ENCODE measurements at places on chromosomes 3 and 15.

GRCh38 chr3:146814601-146815315 lies 209.6 kb upstream of the PLSCR5 start:
- no peak for DNase-seq

DNA sequence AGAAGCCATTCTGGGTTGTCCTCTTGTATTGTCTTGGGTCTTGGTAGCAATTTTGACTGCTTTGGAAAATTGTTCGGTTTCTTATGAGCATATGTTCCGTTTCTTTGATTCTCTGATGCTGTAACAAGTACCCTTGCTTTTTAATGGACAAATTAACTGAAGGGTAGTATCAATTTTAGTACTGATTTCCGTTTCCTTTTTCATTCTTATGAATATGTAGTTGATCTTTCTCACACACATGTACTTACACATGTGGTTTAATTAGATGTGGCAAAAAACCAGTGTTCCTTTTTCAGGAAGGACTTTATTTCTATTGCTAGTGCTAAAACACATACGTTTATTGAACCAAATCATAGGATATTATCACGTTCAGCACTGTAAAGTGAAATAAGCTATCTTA lies 119.1 kb downstream of the TCF12 start:
- no peak for DNase-seq

DNA sequence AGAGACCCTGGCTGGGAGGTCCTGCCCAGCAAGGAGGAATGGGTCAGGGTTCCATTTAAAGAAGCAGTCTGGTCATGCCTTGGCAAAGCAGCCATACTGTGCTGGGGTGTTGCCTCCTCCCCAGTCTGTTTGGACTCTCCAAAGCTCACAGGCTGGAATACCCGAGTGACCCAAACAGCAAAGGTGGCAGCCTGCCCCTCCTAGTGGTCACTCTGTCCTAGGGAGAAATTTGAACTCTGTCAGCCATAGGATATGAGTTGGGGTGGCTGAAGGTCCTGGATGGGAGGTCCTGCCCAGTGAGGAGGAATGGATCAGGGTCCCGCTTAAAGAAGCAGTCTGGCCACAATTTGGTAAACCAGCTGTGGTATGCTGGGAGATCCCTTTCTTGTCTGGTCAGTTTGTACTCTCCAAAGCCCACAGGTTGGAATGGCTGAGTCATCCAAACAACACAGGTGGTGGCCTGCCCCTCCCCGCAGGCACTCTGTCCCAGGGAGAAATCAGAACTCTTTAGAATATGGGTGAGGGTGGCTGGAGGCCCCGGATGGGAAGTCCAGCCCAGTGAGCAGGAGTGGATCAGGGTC lies 45.0 kb downstream of the CCR1 start:
- DNase-seq: no peak

DNA sequence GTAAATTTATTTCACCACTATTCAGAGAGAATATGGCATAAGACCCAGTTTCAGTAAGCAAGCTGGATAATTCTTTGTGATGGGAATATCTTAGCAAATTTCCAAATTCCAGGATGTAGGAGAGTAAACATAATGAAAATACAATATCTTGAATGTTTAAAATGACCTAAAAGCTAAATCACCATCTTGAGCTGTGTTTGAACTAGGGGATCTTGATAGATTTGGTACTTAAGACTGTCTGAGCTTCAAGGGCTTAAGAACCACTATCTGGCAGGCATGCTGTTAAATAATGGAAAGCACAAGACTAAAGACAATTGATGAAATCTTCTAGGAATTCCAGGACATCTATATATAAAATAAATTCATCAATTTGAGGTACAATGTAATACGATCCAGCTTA lies 217.7 kb downstream of the ATP8B4 start:
- DNase-seq: no peak

DNA sequence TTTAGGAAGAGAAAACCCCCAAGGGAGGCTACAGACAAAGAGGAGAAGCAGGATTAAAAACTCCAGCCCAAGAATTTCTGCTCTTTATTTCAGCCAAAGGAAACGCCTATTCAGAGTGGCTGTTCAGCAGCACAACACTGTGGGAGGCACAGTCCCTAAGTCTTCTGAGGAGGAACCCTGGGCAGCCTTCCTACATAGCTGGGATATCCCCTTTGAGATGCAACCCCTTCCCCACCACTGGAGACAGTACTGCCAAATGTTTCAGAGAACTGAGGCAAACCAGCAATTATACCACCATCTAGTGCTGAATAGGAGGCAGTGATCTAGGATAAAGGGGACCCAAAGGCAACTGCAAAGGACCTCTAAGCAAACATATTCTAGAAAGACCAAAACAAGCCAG lies 168.1 kb downstream of the VPS13C start:
- no peak for DNase-seq

DNA sequence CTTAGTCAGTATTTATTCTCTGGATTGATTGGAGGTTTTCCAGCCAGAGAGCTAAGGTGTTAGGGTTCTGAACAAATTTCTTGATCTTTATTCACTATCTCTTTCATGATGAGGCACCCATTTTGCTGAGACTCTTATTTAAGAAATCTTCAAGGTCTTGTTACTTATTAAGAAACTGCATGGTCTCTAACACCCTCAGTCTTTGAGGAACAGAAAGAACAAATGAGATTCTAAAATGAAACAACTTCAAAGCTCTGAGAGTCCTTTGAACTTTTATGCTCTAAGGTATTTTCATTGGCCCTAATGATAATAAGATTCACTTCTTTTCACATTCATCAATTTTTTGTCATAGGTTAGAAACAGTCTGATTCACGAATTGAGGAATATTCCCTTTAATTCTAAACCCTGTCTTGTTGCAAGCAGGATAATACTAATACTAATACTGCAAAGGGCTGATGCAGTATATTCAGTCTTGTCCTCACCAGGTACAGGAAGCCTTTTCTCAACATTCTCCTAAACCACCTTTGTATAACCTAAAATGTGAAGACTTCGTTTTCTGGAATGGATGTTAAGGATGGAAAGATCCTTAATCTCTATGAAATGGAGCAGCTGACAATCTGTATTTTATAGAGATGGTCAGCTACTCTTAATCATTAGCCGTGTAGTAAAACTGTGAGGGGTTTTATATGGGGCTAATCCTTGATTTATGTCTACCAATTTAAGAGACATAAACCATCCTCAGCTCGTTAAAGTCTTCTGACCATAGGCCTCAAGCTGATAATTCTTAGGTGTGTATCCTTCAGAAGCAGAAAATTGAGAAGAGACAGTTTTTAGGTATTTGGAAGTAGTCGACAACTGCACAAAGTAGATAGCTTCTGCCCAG lies 198.3 kb downstream of the OTOL1 start:
- DNase-seq: no peak

DNA sequence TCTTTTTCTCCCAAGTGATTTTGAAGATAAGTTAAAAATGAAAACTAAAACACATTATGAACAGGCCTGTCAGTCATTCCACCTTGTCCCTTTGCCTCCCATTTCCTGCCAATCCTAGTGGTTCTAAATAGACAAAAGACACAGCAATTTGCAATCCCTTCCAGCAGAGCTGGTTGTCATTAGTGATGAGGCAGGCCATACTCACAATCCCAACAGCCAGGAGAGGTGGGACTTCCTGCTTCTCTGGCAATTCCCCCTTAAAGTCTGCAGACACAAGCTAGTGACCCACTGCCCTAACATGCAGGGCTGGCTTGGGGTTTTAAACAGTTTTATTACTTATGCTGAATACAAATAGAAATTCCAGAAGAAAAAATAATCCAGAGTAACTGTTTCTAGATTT lies 38.4 kb upstream of the RBP1 start:
- DNase-seq: no peak

DNA sequence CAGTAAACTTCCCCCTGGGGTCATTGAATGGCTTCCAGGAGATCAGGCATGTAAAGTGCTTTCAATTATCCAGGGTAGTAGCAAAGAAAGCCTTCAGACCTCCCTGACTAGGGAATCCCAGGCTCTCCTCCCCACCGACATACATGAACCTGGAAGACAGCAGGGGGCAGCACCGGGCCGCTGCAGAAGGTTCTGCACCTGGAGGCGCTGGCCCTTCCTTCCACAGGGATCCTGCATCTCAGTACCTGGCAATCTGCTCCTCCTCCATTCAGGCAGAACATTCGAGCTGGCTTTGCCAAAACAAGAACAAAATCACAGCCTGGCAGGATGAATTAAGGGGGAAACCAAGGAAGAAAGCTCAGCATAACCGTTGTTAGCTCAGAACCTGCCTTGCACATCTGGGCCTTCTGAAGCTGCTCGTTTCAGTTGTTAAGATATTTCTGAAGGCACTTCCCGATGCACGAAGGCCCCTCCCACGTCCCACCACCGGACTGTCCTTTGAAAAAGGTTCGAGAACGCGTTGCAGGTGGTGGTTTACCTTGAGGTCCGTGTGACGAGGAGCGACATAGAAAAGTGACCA lies 237.7 kb downstream of the SLCO3A1 start:
- no peak for DNase-seq

GRCh38 chr15:63381301-63382204 lies at the start of gene CA12:
TSS of gene CA12 (minus strand) at chr15:63381846. CDS start at chr15:63381720, 126 bp downstream.
- DNase-seq: no peak

DNA sequence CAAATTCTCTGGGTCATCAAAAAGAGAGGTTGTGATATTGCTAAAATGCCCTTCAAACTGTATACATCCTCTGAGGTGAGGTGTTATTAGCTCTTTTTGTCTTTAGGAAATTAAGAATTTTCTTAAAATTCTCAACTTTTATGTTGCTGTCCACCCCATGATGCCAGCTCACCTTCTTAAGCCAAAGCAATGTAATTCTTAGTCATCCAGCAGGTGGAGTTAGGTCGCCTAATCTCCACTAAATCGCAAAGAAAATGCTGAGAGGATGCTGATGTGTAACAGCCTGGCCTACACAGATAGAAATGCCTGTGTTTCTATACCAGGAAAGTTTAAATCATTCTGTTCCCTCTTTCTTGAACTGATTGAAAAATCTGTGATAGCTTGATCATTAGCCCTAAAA lies 770.2 kb upstream of the ALCAM start:
- DNase-seq: no peak

DNA sequence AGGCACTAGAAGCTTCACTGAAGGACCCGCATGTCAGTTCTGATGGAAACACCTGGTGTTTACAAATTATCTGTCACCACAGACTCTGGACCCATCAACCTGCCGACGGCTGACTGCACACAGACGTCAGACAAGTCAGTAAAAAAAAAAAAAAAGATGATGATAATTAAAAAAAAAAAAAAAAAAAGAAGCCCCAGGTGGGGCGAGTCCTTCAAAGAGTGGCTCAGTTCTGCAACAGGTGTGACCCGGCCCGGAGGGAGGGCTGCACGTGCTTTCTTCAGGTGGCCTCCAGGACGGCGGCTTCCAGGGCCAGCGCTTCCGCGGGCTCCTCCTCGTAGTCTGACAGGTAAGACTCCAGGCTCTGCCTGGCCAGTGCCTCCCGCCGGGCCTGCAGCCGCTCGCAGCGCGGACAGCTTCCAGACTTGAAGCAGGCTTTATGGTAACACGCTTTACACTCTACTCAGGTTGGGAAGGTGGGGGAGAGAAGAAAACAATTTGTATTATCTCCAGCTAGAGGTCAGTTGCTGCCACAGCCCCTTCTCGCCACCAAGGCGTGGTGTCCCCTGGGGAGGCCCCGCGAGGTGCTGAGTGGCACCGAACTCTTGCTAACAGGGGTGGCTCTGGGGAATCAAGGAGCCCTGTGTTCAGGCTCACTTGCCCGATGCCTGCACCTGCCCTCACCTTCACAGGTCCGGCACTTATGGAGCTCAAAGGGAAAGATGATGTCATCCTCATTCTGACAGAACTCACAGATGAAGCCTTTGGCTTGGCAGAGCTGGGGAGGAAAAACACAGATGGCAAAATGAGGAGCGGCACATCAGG lies 61.8 kb downstream of the RUBCN start:
- DNase-seq: no peak

DNA sequence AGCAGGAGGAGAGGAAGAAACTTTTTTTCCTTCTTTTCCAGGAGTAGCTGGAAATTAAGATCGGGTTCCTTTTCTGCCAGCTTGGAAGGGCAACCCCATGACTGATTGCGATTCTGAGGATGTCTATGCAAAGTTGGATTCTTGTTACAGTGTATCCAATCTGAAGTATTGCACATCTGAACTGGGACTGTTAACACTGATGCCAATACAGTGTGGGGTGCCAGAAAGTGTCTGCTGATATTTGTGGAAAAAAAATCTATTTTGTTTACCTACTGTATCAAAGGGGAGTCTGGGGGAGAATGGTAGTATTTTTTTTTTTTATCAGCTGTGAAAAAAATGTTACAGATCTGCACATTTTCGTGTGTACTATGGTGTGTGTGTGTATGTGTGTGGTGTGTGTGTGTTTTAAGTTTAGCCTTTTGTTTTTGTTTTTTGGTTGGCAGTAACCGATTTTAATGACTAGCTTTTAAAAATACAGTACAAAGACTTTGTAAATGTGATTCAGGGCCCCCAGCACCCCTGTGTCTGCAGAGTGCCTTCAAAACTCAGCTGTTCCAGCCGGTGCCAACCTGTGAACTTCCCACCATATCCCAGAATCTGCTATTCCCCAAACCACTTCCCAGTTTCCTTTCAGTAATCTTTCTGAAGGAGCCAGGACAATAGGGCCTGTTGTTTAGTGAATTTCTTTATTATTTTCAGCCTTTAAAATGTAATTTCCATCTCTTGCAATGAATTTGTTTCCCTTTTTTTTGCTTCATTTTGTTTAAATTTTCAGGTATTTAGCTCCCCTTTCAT lies 1.9 kb downstream of the RAP2B start:
- no peak for DNase-seq

- DNase-seq: no peak
These were observed 448.6 kb upstream of the CDIN1 start for GRCh38 chr15:36130641-36131310.

- no peak for DNase-seq
These were observed 367.8 kb upstream of the UMPS start for GRCh38 chr3:124362455-124362854.

GRCh38 chr3:105938806-105939205 lies 70.0 kb upstream of the CBLB start:
- no peak for DNase-seq

DNA sequence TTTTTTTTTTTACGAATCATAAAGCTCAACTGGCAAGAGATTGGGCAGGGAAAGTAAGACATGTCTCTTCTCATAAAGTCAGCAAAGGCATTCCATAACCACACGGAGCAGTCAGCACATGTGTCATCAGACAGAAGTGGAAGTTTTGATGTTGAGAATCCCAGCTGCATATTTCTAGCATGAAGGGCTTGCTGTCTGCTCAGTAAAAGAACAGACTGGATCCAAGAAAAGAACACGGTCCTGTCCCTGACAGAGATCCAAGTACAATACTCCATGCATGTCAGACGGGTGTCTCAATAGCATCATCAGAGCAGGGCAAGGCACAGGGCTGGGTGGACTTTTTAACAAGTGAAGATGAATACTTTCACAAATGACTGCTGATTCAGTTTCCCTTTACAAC lies 38.2 kb downstream of the ABI3BP start:
- DNase-seq: no peak

GRCh38 chr15:29631076-29632070 lies 190.9 kb downstream of the TJP1 start:
- DNase-seq: no peak

GRCh38 chr3:127256733-127257271 lies 31.0 kb downstream of the PRR20G start:
- no peak for DNase-seq

GRCh38 chr3:119690043-119690656 lies 12.7 kb upstream of the CFAP91 start:
- DNase-seq: no peak
